CD14-positive monocyte (primary cell): ENCODE measurements at places on chromosomes 7 and 10.

DNA sequence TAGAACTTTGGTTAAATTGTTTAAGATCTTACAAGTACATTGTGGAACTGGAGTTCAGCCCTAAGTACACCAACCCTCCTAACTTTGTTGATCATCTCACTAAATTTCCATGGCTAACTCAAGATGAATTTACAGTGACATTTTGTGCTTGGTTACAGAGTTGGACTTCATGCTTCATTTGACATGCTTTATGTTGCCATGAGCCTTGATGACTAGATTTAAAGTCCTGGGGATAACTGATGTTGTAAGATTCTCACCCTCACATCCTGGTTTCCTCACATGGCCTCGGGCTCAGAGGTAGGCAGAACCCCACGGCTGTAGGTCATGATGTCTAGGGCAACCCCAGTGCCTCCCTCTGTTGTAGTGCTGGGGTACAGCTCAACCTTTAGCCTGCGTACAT lies 397.2 kb upstream of the IGFBP3 start:
- no peak for DNase-seq

DNA sequence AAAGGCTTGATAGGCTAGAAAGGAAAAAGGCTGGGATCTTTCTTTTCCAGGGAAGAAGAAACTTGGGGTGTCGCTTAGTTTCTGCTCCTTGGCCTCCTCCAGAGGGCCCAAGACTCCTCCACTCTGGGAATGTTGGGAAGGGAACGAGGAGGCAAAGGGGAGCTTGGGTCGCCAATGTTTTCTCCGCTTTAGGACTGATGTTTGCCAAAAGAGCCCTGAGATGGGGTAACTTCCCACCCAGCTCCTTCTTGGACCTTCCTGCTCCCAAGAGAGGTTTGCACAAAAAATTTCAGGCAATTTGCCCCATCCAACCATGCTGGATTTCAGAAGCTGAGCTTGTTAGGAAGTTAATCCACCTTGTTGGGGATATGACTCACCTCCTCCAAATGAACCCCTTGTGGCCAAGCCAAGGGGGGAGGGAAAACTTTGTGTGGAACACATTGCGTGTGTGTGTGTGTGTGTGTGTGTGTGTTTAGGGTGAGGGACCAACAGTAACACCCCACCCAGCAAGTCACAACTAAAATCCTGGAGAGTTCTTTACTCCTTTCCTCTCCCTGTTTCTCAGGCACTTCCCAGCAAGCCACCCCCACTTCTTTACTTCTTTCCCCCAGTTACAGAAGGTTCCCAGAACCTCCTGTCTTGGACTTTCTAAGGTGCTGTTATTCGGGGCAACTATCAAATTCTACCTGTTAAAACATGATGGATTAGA lies 8.7 kb upstream of the HOXA2 start:
- no peak for DNase-seq

DNA sequence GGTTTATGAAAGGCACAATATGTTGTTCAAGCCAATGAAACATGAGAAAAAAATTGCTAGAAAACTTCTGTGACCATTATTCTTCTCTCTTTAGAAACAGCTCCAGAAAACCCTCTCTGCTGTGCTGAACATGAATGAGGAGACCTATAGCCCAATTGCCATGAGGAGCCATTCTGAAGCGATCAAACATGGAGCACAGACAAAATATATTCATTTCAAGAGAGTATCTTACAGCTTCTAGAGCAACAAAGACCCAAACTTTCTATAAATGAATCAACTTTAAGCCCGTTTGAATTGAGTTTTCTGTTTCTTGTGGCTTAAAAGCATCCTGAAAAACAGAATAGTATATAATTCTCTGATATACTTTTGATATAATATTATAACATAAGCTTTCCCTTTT lies 83.4 kb upstream of the UCN3 start:
- DNase-seq = no peak

DNA sequence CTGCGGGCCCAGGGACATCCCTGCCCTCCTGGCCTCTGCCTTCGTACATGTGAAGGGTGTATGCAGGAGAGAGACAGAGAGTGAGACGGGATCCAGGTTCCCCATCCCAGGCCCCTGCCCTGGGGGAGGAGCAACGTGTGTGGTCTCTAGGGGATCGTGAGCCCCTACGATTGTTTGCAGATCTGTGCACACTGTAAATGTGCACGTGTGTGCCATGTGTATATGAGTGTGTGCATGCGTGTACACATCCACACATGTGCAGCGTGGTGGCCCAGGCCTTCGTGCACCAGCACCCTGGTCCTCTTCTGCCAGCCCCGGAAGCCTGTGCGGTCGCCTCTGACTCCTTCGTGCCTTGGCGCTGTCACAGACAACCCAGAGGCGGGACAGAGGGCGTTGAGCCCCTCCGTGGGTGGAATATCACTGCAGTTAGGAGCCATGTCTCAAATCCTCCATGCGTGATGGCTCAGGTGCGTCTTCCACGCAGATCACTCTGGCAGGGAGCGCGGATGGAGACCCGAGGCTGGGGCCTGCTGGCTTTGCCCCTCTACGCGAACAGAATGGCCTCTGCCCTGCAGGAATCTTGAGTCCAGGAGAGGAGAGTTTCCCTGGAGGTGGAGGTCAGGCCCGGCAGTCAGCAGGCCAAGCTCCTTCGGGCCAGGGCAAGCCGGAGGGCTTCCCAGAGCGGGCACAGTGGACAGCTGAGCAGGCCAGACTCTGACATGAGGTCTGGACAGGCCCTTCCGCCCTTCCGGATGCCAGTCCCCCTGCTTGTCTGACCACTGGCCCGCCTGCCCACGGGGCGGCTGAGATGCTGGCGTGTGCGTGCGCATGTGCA lies 97.5 kb downstream of the UNCX start:
- no peak for DNase-seq

- DNase-seq = no peak
Observed at GRCh38 chr10:131252567-131253276, 58.8 kb downstream of the TCERG1L start.

DNA sequence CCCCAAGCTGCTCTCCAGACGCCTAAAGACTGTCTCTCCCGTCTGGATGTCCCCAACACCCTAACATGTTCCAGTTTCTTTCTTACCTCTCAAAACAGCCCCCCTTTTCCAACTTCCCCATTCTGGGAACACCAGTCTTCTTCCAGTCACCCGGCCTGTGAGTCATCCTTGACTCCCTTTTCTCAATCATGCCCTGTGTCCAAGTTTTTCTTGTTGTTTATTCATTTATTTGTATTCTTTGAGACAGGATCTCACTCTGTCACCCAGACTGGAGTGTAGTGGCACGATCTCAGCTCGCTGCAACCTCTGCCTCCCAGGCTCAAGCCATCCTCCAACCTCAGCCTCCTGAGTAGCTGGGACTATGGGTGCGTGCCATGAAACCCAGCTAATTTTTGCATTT lies 15.6 kb downstream of the SNX10 start:
- DNase-seq = peak; percentile 95

GRCh38 chr10:36254199-36254598 lies 612.1 kb upstream of the FZD8 start:
- no peak for DNase-seq

DNA sequence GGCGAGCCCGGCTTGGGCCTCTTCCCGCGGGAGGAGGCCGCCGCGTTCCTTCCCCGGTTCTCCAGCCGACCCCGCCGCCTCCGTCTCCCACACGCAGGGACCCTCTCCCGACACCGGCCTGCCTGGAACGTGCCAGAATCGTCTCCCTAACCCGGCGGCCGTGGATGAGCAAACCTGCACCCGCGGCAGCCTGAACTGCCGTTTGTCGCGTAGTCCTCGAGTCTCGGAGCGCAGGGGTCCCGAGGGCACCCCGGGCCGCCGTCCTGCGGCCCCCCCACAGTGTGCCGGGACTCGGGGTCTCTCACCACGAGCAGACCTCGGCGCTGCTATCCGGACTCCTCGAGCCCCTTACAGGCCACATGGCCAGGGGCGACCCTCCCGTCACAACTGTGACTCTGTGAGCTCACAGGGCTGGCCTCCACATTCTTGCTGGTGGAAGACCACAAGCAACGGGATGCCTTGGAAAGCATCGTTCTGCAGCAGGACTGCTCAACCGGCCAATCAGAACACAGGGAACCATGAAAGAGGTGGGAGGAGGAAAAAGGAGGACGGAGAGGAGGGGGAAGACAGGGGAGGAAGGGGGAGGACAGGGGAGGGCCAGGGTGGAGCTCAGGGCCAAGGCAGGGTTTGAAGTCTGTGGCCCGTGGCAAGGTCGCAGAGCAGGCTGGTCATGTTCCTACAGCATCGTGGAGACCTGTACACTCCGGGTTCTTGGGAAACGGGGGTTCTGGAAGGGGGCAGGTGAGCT lies 276.9 kb downstream of the DNAJB6 start:
- DNase-seq = no peak

DNA sequence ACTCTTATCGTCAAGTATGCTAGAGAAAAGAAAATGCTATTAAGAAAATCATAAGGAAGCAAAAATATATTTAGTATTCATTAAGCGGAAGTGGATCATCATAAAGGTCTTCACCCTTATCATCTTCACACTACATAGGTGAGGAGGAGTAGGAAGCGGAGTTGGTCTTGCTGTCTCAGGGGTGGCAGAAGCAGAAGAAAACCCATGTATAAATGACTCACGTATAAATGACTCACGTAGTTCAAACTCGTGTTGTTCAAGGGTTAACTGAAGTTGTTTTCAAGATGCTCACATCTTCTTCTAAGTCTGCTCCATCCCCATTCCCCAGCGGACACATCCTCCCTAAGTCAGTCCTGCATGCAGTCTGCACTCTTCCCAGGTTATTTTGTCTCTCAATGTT lies 72.4 kb downstream of the SFMBT2 start:
- DNase-seq = no peak

GRCh38 chr10:89426230-89426868 lies 12.0 kb downstream of the IFIT5 start:
- peak; percentile 38 for DNase-seq
